ENCODE measurements at places on chromosomes 5 and 9. TPM values are rescaled to one million over a fixed set of nuclear protein-coding genes. Genes with fewer than 3 reads are reported as not detected.

Gene CER1
- not detected for total RNA-seq

Gene RASEF
- 0.11 TPM for total RNA-seq

Gene NFIL3
- 40.2 TPM for total RNA-seq

Gene CLIC3
- 16.0 TPM for total RNA-seq

Gene INSL6
- not detected for total RNA-seq

Gene CTSV
- 0.26 TPM for total RNA-seq

Gene PKD2L2
- not detected for total RNA-seq

Gene C5orf58
- not detected for total RNA-seq

Gene SMIM23
- total RNA-seq = not detected

Gene CD274
- 0.65 TPM for total RNA-seq

Gene FOXE1
- total RNA-seq = not detected

Gene TTC33
- 17.5 TPM for total RNA-seq

Gene GRXCR2
- not detected for total RNA-seq

Gene CA9
- 2.2 TPM for total RNA-seq

Gene PCAT7
- total RNA-seq = 0.13 TPM

Gene PCDHGC5
- total RNA-seq = 8.1 TPM

Gene SLC36A2
- total RNA-seq = not detected

Gene CDKN2A
- total RNA-seq = 1.8 TPM

Gene ARL14EPL
- 0.11 TPM for total RNA-seq

Gene ANKRD18A
- not detected for total RNA-seq

Gene PCDHGC4
- total RNA-seq = 5.6 TPM

Gene OTP
- total RNA-seq = not detected

Gene FGF1
- 124 TPM for total RNA-seq

Gene PCDHB13
- 2.7 TPM for total RNA-seq

Gene LRRC19
- total RNA-seq = under 0.01 TPM

Gene IRX1
- total RNA-seq = 0.22 TPM

Gene FGF10
- 2.2 TPM for total RNA-seq

Gene DAPK1
- total RNA-seq = 127 TPM

Gene CDKN2B-AS1
- 6.7 TPM for total RNA-seq

Gene SPATA31D4
- total RNA-seq = not detected

Gene PCDHGA8
- total RNA-seq = 5.7 TPM

Gene AHRR
- total RNA-seq = 20.1 TPM

Gene NUTM2G
- total RNA-seq = not detected

Gene KIAA1958
- total RNA-seq = 1.7 TPM

Gene MAST4
- total RNA-seq = 14.8 TPM

Gene SHISAL2B
- total RNA-seq = not detected

Gene SLCO6A1
- not detected for total RNA-seq
